NCI-H146 (cell line): ENCODE measurements at places on chromosomes 1 and 21.

- no peak for DNase-seq
Observed at GRCh38 chr1:151942882-151943281, 33.6 kb upstream of the THEM4 start.

GRCh38 chr1:233168384-233168783 lies 127.1 kb downstream of the PCNX2 start:
- no peak for DNase-seq

- DNase-seq = no peak
Observed at GRCh38 chr1:114803001-114803400, 22.5 kb upstream of the SIKE1 start.

DNA sequence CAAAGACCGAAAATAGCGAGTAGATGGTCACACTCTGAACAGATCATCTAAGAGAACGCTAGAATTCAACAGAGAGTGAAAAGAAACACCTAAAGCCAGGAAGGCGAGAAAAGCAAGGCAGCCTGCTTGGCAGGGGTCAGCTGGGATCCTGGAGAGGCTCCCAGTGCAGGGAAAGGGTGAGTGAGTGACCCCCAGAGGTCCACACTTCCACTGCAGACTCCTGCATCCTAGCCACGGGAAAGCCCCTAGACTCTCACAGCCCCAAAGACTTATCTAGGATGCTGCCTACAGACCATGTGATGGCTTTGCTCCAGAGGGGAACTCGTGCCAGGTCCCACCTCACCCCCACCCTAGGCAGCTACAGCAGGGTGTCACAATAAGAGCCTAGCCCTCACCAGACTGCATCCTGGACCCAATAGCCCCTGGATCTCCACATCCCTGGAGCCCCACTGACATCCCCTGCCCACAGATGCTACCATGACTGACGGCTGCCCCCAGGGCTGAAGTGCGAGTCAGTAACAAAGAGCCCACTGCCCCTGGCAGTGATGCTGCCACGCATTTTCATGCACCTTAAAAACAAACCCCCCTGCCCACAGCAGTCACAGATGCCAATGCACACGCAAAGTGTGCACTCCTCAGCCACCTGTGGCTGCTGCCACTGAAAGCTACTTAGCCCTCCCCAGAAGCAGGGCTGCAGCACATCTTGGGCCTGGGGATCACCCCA lies 62.2 kb downstream of the PSMG1 start:
- DNase-seq = no peak

DNA sequence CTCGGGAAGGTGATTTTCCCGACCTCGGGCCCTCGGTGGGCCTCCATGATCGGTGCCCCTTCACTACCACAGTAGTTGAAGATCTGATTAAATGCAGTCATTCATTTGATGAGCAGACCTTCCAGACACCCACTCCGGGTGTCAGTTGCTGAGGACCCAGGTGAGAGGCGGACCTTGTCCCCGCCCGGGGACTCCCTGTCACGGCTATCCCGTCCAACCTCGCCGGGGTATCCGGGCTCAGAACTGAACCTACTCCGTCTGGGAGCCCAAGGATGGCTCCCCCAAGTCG lies 22.6 kb downstream of the RNU1-3 start:
- DNase-seq = peak; percentile 53

DNA sequence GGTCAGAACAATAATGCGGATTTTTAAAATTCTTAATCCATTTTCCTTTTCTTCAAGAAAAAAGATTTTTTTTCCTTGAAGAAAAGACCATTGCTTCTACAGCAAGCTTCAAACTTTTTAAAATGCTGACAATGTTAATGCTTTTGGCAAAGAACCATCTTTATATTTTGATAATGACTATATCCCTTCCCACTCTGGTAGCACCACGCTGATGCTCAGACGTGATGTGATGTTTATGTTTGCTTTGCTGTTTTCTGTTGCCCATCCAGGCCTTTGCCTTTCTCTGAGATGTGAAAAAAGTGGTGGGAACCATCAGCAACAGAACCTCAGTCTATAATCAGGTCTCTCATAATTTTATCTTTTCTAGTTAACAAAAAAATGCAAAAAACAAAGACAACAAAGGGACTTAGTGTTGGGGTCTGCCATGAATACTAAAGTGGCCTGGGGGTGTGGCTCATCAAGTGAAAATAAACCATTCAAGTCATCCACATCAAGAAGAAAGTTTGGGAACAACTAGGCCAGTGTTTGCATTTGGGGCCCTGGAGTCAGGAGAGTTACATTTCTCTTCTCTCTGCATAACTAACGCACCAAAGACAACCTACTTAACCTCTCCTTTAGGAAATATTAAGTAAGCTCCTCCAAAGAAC lies 244.6 kb upstream of the DMRTA2 start:
- DNase-seq = no peak

GRCh38 chr1:55222152-55222551 lies 7.0 kb upstream of the USP24 start:
- no peak for DNase-seq

GRCh38 chr1:230073371-230074035 lies 6.5 kb downstream of the GALNT2 start:
- no peak for DNase-seq

GRCh38 chr1:204837440-204838084 lies 33.1 kb upstream of the NFASC start:
- no peak for DNase-seq

- DNase-seq = no peak
Observed at GRCh38 chr1:6419804-6420453, at the start of gene HES2. TSS of gene HES2 (minus strand) at chr1:6419919. CDS start at chr1:6419820, 99 bp downstream.

DNA sequence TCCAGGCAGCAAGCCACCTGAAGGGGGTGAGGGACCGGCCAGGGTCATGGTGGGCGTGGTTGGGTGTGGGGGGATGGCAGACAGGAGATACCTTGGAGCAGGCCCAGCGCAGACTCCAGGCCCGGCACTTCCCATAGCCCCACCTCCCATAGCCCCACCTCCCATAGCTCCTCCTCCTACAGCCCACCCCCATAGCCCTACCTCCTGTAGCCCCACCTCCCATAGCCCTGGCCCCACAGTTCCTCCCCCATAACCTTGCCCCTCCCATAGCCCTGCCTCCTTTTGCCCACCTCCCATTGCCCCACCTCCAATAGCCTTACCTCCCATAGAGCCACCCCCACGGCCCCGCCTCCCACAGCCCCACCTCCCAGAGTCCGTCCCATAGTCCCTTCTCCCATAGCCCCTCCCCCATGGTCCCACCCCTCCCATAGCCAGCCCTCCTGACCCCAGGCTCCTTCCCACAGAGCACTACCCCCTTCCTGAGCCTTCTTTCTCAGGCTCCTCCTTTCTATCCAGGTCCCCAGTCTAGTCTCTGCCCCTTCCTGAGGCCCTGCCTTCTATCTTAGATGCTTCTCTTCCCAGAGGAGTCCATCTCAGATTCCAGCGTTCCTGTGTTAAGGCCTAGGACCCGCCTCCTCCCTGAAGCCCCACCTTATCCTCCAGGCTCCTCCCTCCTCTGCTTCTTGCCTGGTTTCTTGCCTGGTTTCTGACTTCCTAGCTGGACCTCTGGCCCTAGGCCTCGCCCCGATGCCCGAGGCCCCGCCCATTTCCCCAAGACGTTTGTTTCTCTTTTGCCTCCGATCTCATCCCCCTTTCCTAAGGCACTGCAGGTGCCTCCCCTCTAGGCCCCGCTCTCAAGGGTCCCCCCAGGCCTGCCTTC lies 46.8 kb downstream of the PTPRU start:
- DNase-seq = peak; percentile 27

DNA sequence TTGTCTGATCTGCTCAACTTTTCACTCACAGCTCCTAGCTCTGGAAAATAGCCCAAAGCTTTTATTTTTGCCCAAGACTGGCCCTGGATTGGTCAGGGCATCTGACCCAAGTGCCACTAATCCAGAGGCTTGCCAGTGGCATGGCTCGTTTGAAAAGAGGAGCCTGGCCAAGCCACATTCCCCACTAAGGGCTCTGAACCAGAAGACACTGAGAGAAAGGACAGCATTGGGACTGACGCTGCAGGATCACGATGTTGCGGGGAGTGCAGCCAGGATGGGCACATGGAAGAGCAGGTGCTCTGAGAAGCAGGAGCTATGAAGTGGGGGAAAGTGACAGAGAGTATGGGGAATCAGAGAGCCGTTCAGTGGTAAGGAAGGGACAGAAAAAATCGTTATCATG lies 44.9 kb upstream of the TSPAN2 start:
- DNase-seq = no peak

DNA sequence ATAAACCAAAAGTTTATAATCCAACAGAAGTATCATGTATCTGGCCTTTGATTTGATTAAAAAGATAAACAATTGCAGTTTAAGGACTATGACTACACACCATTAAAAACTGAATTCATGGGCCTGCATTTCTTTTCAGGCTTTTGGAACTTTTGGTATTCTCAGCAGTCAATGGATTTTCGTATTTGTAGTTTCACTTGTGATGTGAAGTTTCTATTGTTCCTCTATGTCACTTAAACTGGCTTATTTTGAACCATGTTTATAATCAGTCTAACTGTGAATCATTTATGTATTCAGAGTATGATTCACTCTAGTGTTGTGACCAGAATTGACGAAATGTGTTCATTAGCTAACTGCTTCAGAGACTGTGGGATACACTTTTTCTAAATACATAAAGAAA lies 132.9 kb downstream of the COQ8A start:
- DNase-seq = no peak

DNA sequence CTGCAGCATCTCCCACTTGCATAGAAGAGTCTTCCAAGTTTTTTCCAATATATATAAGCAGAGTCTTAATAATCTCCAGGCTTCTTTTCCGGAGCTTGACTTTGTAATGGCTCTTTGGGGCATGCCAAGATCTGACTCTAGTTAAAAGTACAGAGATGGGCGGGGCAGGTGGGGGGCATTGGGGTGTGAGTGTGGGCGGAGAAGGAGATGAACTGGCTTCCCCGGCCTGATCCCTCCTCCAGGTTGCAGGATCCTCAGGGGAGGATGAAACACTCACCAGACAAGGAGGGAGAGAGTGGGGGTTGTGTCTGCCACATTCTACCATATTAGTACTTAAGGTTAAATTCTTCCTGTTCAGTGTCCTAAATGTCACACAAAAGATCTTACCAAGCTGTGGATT lies 23.0 kb downstream of the S100A10 start:
- no peak for DNase-seq

GRCh38 chr1:26408604-26409003 lies 2.0 kb upstream of the LIN28A start:
- no peak for DNase-seq

DNA sequence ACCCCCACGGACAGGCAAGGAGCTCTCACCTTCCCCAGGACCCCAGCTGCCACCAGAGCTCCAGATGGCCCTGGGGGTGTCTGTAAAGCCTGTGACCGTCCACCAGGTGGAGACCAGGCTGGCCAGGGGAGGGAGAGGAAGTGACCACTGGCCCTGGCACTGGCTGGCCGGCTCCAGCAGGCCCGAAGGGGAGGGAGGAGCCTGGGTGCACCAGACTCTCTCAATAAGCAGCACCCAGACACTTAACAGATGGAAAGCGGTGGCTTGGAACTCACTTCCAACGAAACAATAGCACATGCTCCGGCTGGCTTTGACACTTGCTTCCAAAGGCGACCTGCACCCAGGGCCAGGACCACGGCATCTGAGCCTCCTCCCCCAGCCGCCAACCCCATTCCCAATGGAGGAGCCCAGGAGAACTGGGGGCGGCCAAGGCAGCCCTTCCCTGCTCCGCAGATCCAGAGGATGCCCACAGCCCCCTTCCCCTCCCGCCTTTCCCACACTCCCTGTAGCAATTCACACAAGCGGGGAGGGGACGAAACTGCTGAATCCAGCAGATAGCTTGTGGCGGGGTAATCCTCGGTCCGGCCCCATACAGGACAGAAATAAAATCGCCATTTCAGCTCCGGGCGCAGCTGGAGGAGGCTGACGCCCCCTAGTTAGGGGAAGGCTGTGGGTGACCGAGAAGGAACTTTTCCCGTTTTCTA lies 742 bp upstream of the PDE9A start:
- DNase-seq = peak; percentile 86

GRCh38 chr21:45828580-45829570 lies 152.7 kb upstream of the COL6A1 start:
- no peak for DNase-seq

GRCh38 chr1:45850017-45850416 lies 46.6 kb downstream of the MAST2 start:
- DNase-seq = no peak

DNA sequence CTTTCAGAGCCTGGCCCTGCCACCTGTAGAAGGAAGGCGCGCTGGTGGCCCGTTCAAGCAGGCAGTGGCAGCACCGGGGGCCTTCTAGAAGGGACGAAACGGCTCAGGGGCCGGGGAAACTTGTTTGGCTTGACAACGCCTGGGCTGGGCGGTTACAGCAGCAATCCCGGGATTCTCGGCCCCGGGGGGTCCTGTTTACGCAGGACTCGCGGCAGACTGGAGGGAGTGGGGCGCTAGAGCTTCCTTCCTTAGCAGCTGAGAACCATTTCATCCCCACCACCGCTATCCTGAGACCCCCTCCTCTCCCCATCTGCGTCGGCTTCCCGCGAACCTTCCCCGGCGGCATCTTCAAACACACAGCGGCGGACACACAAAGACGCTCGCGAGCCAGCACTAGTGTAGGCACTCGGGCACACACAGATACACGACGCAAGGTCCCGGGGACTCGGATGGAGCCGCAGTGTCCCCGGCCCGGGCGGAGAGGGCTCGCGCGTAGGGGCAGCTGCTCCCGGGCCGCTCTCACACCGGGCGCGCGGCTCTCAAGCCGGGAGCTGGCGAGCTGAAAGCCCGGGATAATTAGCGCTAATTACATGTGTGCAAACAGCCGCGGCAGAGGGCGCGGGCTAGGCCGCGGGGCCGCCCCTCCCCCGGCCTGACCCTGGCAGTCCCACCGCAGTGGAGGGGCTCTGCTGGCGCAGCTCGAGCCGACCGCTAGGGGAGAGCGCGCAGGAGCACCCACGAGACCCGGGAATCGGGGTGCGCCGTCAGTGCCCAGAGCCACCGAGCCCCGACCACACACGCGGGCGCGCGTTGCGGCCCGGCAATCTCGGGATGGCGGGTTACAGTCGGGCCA lies 271.4 kb downstream of the FOXD2 start:
- DNase-seq = peak; percentile 65

GRCh38 chr1:200740571-200741208 lies 2.0 kb downstream of the CAMSAP2 start:
- no peak for DNase-seq

- no peak for DNase-seq
Observed at GRCh38 chr1:82555501-82555900, 754.8 kb downstream of the ADGRL2 start.

DNA sequence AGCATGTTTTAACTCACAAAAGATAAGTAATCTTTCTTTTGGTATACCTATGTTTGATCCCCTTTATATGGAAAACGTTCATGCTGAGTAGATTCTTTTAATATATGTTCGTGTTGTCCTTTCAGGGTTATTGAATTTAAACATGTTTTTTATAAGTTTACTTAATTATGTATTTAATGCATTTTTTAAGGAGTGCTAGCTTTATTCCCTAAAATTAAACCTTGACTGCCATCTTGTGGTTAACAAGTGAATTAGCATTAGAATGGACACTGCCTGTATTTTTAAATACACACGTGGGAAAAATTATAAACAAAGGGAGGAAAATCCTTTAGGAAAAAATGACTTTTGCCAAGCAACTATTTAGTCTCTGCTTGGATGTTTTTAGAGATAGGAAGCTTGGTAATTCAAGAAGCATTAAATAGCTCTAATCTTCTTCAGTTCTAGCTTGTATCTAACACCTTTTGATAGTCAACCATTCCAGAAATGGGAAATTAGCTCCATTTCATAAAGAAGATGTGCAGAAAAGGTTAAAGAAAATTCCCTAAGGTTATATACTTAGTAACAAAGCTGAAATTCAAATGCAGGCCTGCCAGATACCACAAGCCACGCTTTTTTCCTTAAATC lies 43.0 kb downstream of the UBE2U start:
- peak; percentile 45 for DNase-seq
